Cortex of kidney (tissue), 1 donor: ENCODE measurements at places on chromosomes 5 and 9.

- no peak for DNase-seq
These were observed 152.5 kb downstream of the TRIO start for GRCh38 chr5:14295610-14296009.

GRCh38 chr9:18463991-18464390, 10.0 kb upstream of the ADAMTSL1 start:
- DNase-seq = no peak

- DNase-seq = no peak
These were observed 439.9 kb upstream of the KLF4 start for GRCh38 chr9:107929443-107929842.

GRCh38 chr9:132591751-132592314, 9.4 kb downstream of the BARHL1 start:
- no peak for DNase-seq

- no peak for DNase-seq
These were observed 27.2 kb downstream of the RECK start for GRCh38 chr9:36063804-36064447.

DNA sequence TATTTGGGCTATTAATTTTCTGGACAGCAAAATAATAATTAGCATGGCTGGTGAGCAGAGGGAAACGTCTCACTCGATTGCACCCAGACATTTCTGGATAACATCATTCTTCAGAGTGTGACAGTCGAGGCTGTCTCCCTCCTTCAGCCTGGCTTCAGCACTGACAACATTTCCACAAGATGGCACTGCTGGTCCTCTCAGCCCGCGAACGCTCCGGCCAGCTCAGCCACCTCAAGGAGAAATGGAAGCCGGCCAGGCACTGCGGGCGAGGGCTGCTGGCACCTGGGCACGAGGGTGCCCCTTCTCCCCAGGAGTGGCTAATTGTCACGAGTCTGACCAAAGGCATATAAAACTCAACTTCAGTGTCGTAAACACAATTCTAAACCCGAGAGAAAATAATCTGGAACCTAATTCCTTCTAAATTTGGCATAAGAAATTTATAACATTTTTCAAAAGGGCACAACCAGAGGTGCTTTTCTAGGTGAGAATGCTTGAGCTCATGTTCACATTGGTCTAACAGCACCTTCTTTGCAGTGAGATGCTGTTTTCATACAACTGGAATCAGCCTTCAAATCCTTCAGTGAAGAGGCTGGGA, 65.9 kb downstream of the DAP start:
- no peak for DNase-seq
